HuH-7.5 (cell line): ENCODE measurements at places on chromosomes 1 and 21.

DNA sequence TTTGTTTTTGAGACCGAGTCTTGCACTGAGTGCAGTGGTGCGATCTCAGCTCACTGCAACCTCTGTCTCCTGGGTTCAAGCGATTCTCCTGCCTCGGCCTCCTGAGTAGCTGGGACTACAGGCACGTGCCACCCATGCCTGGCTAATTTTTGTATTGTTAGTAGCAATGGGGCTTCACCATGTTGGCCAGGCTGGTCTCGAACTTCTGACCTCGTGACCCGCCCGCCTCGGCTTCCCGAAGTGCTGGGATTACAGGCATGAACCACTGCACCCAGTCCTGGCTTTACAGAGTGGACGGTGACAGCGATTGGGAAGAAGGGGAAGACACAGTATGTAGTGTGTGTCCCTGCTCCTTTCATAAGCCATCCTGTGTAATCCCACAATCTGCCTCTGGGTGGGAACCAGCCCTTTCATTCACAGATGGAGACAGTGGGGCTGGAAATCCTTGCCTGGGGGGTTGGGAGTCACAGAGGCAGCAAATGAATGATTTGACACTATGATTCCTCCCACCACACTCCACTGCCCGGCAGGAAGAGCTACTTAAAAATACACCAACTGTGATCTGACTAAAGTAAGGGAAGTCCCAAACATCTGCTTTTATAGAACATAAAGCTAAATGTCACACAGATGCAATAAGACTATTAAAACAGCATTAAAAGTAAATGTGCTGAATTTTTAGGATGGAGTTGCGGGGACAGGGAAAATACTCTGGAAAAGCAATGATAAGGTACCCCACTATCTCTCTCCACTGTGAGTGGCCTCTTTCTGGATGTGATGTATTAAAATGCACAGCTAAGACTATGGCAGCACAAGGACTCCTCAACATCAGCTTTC is 4.5 kb downstream of the PARP1 start:
- DNase-seq: peak; percentile 39

DNA sequence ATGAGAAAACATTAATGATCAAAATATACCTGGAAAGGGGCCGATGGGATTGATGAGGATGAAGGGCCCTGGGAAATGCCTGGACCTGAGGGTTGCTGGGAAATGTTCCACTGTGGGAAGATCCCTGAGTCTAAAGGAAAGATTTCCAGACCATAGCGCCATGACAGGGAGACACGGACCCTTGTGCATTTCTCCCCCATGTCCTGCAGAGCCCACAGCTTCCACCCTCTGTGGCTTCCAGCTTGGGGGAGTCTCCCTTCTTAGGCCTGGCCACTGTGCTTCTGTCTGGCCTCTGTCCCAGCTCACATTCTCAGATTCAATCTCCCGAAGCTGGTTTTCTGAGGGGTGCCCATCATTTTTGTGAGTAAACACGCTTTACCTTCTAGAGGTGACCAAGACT is 1.0 kb upstream of the PRAMEF12 start:
- no peak for DNase-seq

DNA sequence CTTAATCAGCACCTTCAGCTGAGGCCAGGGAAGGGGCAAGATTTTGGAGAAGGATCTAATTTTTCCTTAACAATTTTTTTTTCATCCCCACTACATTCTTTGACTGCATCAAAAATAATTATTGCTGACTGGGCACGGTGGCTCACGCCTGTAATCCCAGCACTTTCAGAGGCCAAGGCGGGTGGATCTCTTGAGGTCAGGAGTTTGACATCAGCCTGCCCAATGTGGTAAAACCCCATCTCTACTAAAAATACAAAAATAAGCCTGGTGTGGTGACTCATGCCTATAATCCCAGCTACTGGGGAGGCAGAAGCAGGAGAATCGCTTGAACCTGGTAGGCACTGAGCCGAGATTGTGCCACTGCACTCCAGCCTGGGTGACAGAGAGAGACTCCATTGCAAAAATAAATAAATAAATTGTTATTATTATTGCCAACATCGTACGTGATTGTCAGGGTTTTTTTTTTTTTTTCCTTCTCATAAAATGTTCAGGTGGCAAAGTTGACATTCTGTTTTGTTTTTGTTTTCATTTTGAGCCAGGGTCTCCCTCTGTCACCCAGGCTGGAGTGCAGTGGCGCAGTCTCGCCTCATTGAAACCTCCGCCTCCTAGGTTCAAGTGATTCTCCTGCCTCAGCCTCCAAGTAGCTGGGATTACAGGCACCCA is 37.3 kb upstream of the MORC3 start:
- no peak for DNase-seq

DNA sequence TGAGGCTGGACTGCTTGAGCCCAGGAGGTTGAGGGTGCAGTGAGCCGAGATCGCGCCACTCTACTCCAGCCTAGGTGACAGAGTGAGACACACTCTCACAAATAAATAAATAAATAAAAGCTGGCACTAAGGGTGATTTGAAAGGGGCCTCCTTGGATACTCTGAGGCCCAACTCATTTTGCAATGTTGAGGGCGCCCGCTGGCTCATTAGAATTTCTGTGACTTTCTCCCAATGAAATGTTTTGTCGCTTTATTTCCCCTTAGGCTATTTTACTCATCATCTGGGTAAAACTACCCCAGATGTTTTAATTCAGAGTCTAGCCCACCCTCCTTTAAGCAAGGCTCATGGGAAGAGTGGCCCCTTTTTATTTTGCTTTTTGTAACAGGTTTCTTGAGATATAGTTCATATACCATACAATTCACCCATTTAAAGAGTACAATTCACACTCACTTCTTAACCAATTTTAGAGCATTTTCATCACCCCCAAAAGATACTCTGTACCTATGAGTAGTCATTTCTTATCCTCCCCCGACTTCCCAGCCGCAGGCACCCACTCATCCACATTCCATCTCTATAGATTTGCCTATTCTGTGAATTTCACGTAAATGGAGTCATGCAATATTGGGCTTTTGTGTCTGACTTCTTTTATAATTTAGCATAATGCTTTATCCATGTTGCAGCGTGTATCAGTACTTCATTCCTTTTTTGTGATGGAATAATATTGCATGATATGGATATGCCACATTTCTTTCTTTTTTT is 259.1 kb downstream of the KAZN start:
- DNase-seq: no peak

DNA sequence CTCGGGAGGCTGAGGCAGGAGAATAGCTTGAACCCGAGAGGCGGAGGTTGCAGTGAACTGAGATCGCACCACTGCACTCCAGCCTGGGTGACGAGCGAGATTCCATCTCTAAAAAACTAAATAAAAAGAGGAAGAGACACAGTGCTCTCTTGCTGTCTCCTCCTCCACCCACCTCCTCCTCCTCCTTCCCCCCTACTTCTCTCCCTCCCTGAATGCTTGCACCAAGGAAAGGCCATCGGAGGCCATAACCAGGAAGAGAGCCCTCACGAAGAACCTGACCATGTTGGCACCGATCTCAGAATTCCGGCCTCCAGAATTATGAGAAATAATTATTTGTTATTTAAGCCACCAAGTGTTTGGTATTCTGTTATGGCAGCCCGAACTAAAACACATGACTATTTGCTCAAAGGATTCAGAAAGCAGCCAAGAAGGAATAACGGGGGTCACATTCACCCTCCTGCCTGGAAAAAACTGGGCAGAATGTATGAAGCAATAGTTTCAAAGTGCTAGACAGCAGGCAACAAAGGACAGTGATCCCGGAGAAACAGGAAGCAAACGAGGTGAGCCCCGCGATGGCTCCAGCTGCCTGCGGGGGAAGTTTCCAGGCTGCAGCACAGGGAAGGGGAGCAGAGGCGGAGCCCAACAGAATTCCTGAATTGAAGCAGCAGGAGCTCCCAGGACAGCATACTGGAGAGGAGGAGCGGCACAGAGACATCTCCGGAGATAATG is 35.8 kb downstream of the LDLRAD1 start:
- DNase-seq: peak; percentile 52

GRCh38 chr1:64536836-64537490 is 67.0 kb downstream of the CACHD1 start:
- peak; percentile 7 for DNase-seq

DNA sequence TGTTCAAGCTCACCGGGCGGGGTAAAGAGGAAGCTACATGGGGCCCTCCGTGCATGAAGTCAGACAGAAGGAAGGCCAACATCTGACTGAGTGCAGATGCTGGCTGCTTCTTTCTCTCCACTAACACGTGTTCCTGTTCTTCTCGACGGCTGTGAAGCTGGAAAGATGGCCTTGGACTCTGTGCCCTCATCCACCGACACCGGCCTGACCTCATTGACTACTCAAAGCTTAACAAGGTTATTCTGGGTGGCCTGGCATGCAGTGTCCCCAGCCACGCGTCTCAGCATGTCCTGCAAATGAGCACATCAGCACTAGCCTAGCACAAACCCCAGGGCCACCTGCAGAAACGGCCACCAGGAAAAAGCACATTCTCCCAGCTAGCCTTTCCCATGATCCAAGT is 41.2 kb downstream of the ACTN2 start:
- DNase-seq: no peak

- DNase-seq: no peak
Observed at GRCh38 chr21:45475797-45476570, 66.3 kb downstream of the SLC19A1 start.
